ENCODE measurements at places on chromosomes 16 and 17.

DNA sequence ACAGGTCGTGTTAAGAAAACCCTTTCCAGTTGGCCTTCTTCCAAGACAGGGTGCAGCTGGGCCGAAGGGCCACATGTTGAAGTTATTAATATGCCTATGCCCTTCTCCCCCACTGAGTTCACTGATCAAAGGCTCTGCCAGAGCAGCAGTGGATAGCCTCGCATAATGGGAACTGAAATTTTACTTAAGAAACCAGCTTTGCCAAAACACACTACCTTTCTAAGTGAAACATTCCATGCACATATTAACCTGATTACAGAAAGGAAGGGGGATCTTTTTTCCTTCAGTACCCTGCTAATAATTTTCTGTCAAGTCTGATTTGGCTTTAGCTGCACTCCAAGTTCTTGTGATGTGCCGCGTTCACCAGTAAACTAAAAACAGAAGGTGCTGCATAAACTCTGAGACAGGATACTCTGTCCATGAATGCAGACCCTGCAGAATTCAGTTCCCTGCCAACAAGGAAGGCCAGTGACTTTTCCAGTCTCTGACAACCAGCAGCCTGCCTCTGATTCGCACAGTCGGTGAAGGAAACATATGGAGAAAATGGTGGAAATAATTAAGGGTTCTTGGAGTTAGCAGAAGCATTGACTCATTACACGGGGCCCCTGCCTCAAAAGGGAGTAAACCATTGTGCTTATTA lies 283.8 kb downstream of the ZFHX3 start:
- no peak for DNase-seq

GRCh38 chr16:17205279-17206211 lies 265.2 kb downstream of the XYLT1 start:
- DNase-seq, result no peak

DNA sequence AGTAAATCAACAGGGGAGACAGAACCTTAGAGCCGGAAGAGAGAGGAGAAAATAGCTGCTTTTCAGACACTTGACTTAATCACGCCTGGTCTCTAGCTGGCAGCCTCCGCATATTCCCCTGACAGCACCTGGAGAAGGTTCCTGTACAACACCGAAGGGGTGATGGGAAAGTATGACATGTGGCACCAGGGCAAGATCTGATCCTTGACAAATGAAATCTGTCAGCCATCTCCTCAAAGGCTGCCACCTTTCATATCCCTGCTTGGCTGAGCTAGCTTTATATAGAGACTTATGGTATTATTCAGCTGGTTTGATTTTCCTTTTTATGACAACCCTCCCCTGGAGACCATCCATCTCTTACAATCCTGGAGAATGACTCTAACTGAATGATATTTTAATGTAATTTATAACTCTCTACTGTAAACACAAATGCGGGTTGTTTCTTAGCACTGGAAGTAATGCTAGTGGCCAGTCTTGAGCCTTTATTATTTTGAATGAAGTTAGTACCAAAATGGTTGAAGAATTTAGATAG lies 1205.3 kb upstream of the CDH8 start:
- DNase-seq, result no peak

GRCh38 chr17:31400481-31400950 lies 9.0 kb downstream of the RAB11FIP4 start:
- DNase-seq, result no peak

DNA sequence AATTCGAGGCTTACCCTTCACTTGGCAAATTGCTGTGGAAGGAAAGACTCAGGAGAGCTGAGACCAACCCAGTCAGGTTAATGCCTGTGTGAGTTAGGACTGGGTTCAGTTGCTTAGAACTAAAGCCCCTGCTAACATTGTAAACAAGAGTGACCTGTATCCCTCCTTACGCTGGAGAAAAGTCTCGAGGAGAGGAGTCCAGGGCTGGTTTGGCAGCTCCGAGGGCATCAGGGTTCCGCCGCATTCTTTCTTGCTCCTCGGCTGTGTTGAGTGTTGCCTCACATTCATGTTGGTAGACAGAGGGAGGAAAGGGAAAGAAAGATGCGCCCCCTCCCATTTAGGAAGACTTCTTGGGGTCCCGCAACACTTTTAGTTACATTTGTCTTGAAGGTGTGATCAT lies 18.5 kb downstream of the VPS35L start:
- DNase-seq, result no peak
